Posterior cingulate gyrus (tissue), 11 donors: ENCODE measurements at places on chromosomes 6 and 20.
A peak's percentile ranks its signal among the peaks of the same experiment; 100 is the strongest.

DNA sequence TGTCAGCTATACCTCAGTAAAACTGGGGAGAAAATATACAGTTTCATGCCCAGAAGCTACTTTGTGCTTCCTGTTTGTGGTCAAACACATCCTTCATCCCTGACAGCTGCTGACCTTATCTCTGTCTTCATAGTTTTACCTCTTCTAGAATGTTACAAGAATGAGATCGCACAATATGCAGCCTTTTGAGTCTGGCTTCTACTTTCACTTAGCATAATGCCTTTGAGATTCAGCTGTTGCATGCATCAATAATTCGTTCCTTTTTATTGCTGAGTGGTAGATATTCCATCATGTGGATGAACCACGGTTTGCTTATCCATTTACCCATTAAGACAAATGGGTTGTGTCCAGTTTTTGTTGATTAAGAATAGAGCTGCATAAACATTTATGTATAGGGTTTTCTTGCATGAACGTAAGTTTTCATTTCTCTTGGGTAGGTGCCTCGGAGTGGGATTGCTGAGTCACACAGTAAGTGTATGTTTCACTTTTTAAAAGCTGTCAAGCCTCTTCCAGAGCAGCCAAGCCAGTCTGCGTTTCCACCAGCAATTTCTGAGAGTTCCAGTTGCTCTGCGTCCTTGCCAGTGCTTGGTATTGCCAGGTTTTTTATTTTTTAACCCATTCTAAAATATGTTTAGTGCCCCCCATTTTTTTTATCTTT lies 86.6 kb upstream of the PAX1 start:
- DNase-seq: no peak

GRCh38 chr20:56245761-56246160 lies 2.8 kb upstream of the MC3R start:
- DNase-seq: no peak

GRCh38 chr6:149474108-149474935 lies 10.5 kb downstream of the ZC3H12D start:
- DNase-seq: no peak

DNA sequence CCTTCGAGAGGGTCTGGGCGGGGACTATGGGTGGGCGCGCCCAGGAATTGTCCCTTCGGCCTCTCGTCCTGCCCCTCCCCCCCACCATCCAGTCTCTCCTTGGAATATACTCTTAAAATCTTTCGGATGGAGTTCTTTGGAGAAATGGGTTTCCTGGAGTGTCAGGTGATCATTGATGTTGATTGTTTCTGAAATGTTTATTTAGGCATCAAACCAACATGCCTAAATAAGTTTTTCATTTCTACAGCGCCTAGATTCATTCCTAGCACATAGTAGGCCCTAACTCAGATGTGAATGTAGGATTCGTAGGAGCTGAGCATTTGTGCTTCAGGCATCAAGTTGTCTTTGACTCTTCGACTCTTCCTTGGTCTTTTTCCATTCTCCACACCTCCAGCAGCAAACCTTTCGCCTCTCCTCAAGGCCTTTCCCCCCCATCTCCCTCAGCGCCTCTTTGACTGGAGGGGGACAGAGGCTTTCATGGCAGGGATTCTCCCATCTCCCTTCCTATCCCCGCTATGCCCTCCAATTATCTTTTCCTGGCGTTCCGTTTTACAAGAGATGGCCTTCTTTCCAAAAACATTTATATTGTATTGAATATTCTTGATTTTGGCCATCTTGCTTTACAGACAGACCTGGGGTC lies 610 bp downstream of the CASP8AP2 start:
- DNase-seq: no peak

- no peak for DNase-seq
Measured at GRCh38 chr20:52746190-52746589, 226.0 kb upstream of the TSHZ2 start.

DNA sequence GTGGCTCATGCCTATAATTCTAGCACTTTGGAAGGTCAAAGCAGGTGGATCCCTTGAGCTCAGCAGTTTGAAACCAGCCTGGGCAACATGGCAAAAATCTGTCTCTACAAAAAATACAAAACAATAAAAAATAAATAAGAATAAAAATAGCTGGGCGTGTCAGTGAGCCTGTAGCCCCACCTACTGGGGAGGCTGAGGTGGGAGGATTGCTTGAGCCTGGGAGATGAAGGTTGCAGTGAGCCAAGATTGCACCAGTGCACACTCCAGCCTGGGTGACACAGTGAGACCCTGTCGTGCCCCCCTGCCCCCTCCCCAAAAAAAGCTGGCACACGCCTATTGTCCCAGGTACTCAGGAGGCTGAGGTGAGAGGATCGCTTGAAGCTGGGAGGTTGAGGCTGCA lies 35.1 kb upstream of the SRPK1 start:
- no peak for DNase-seq

DNA sequence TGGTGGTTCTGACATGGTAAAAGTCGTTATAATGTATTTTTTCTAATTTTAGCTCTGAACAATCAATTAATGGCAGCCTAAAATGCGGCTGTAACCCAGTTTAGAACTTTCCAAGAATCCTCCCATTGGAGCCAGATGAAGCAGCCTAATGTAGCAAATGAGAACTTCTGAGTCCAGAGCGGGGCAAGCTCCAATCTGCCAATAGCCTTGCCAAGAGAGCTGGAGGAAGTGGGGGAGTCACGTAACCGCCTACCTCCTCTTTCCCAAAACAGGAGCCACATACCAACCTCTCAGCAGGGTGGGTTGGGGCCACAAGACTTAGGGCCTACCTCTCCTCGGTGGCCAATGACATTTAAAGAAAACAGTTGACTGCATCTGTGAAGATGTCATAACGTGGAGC lies 230.6 kb downstream of the SOD2 start:
- no peak for DNase-seq

- no peak for DNase-seq
Measured at GRCh38 chr6:32116674-32117073, 7.5 kb upstream of the TNXB start.

- DNase-seq: no peak
Measured at GRCh38 chr20:49571553-49571835, 3.6 kb upstream of the PTGIS start.

- DNase-seq: no peak
Measured at GRCh38 chr6:169997187-169997929, 245.9 kb downstream of the ERMARD start.

DNA sequence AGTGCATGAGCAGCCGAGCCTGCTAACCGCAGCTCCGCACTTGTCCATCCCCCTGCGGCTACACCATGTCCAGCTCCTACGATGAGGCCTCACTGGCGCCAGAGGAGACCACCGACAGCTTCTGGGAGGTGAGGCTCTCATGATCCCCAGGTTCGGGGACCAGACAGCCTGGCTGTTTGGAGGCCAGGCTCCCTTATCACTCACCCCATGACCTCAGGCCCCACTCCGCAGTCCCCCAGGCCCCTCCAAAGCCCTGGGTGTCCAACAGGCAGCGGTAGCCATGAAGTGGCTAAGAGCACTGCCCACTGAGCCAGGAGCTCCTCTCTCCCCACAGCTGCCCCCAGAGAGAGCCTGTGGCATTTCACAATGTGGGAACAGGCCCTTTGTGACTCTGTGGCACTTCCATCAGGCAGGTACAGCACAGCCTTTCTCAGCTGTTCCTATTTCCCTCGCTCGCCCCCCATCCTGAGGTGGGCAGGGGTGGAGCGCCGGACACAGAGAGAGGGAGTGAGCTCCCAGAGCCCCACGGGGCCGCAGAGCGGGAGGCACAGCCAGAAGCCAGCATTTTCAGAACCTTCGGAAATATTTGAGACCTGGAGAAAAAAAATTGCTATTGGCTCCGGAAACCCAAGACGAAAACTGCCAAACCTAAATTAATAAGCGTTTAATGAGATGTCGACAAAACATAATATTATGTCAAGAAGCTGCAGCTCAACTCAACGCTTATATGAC lies 29.7 kb downstream of the SPDEF start:
- peak; percentile 82 for DNase-seq

- DNase-seq: no peak
Measured at GRCh38 chr20:62761759-62762131, 34.5 kb upstream of the MRGBP start.

DNA sequence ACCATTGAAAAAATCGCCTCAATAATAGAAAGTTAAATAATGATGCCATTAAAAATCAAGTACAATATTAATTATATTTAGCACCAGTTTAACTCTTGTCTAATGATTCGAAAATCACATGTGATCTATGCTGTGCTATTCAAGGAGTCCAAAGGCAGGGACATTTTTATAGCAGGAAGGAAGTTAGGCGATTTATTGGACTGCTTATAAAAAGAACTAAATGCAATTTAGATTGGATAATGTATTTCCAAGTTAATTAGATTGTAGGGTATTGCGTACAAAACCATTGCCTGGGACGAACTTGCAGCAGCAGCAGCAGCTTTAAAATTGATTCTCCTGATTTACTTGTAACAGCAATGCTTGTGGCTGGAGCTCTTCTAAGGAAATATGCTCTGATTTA lies 87.4 kb upstream of the TMEM181 start:
- DNase-seq: no peak

- DNase-seq: no peak
Measured at GRCh38 chr6:140627002-140627401, 1252.6 kb upstream of the CITED2 start.

DNA sequence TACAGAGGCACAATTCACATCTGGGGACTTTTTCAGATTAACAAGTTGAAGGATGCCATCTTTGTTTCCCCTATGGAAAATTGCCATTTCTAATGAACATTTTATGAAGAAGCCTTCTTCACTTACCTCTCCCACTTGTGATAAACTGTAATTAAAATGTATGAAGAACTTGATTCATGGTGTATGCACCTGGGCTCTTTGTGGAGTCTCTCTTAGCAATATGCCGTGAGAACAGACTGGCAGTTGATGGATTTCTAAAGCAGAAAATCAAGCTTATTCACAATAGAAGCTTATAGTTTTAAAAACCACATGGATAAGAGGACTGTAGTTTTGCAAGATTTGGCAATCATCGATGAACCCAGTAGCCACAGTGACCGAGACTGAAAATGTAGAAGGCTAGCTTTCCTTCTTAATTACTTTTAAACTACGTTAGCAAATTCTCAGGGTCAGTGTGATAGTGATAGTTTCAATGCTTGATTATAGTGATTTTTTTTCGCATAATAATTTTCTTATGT lies 270.6 kb downstream of the PRL start:
- no peak for DNase-seq

GRCh38 chr6:74479960-74480359 lies 725.9 kb downstream of the COL12A1 start:
- DNase-seq: no peak

DNA sequence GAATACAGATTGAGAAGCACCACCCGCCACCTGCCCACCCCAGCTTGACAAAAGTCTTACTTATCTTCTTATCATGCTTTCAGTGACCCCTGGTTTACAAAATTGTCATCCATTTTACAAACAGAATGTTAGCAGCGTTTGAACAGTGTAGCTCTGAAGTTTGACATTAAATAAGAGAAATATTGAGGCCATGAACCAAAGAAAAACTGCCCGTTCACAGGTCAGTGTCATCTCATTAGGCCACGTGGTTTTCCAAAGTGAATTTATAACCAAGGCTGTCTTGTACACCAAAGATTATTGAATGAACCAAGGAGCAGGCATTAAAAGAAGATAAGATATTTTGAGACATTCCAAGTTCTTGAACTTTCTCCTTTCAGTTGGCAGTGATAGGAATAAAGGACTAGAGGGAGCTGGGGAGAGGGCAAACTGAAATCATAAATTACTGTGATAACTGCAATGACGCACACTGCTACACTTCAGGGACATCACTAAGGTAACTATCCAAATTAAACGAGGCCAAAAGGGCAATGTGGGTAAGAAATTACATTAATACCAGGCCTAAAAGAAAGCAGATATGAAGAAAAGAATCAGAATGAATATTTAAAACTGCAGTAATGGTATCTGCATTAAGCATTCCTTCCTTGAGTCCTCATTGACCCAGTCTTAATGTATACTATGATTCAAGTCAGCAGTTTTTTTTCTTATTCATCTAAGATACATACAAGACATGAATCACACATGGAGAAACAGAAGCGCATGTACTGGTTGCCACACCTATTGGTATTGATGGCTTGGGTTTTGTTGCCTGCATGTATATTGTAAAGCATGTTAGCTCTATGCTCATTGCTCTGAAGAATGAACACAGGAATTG lies 159.8 kb upstream of the ARG1 start:
- DNase-seq: no peak

DNA sequence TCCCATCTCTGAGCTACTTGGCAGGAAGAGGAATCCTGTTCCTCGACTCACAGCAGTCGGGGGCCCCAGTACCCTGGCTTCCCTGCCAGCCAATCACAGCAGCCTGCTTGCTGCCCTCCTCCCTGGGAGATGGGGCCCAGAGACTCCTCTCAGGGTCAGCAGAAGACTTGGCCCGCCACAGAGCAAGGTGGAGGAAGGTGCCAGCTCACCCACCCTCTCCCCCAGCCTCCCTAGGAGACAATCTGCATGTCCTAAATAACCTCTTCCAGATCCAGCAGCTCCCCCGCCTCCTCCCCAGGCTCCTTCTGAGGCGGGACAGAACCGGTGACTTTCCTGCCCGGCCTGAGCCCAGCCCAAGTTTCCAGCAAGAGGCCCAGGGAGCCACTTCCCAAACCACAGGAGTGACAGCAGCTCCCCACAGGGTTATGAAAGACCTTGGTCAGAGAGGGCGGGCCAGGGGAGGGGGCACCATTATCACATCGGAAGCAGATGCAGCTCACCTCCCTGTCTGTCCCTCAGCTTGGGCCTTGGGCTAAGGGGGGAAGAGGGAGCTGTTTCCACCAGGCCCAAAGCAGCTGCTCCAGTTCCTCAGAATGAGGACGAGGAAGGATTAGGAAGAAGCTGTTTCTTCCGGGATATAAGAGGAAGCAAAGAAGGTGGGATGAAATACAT lies 2.3 kb downstream of the CCND3 start:
- peak; percentile 30 for DNase-seq

DNA sequence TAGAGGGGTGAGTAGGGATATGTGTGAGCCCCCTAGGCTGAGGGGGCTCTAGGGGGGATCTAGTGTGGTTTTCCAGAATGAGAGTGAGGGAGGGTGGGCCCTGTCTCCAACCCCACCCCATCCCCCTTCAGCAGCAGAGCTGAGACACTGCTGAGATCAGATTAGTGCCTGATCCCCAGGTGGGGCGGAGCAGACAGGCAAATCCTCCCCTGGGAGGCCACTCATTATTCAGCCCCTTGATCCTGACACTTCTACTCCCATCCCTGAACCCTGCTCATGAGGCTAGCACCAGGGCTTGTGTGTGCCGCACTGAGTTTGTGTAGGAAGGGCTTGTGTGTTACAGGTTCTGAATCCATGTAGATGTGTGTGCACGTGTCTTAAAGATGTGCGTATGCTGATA lies 42.5 kb downstream of the SPDEF start:
- no peak for DNase-seq

DNA sequence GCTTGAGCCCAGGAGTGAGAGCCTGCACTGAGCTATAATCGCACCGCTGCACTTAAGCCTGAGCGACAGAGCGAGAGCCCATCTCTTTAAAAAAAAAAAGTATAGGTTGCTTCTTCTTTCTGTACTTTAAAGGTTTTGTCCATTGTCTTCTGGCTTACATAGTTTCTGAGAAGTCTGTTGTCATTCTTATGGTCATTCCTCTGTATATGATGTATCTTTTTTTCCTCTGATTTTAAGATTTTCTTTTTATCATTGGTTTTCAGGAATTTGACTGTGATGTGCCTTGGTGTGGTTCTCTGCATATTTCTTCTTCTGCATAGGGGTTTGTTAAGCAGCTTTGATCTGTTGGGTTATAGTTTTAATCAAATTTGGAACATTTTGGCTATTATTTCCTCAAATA lies 29.1 kb downstream of the QRSL1 start:
- DNase-seq: no peak

- no peak for DNase-seq
Measured at GRCh38 chr20:61864481-61864880, 201.2 kb downstream of the TAF4 start.
